ENCODE measurements at places on chromosomes 7 and 10.
A peak's percentile ranks its signal among the peaks of the same experiment; 100 is the strongest.

DNA sequence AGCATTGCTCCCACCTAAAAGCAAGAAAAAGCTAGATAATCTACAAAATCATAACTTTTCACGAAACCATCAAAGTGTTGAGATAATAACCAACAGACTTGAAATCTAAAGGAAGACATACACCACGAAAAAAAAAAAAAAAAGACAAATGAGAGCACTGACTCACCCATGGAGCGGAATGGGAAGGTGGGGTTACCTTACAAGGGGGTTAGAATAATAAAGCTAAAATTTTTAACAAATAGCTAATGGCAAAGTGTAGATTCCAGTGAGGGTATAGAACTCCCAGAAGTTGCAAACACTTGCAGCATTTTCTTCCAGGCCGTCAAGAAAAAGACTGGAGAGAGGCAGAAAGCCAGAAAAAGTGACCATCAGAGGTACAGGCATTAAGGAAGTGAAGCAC, 27.2 kb downstream of the IPMK start:
- no peaks in the 10 kb centered on the region for H3K27me3 ChIP-seq
- H3K4me3 ChIP-seq, result no peak overlapping the region
- no peak for DNase-seq
- H3K4me1 ChIP-seq, result peaks cover 14% of the 10 kb centered on the region
- H3K36me3 ChIP-seq, result peaks cover 32% of the 10 kb centered on the region
- H3K27ac ChIP-seq, result no peak overlapping the region

- H3K27ac ChIP-seq, result no peak overlapping the region
- H3K36me3 ChIP-seq, result no peaks in the 10 kb centered on the region
- H3K4me3 ChIP-seq, result no peak overlapping the region
- no peaks in the 10 kb centered on the region for H3K4me1 ChIP-seq
- no peaks in the 10 kb centered on the region for H3K27me3 ChIP-seq
Measured at GRCh38 chr10:2165771-2166460, 428.6 kb upstream of the ADARB2 start.

- no peak for DNase-seq
- H3K36me3 ChIP-seq, result peaks cover 20% of the 10 kb centered on the region
- H3K27ac ChIP-seq, result no peak overlapping the region
- H3K27me3 ChIP-seq, result no peaks in the 10 kb centered on the region
- H3K4me1 ChIP-seq, result peaks cover 16% of the 10 kb centered on the region
Measured at GRCh38 chr10:74145133-74145532, 5.5 kb downstream of the AP3M1 start.

- H3K27me3 ChIP-seq, result no peaks in the 10 kb centered on the region
- H3K4me1 ChIP-seq, result no peaks in the 10 kb centered on the region
- DNase-seq, result peak; percentile 42
- no peak overlapping the region for H3K27ac ChIP-seq
- no peaks in the 10 kb centered on the region for H3K36me3 ChIP-seq
Measured at GRCh38 chr10:80699602-80700039, 161.9 kb downstream of the SH2D4B start.

GRCh38 chr7:86252406-86252805, 391.3 kb upstream of the GRM3 start:
- H3K4me3 ChIP-seq, result no peak overlapping the region
- no peaks in the 10 kb centered on the region for H3K27me3 ChIP-seq
- H3K4me1 ChIP-seq, result no peaks in the 10 kb centered on the region
- H3K27ac ChIP-seq, result no peak overlapping the region

GRCh38 chr10:100327007-100327717, 2.9 kb downstream of the PKD2L1 start:
- peak overlapping the region; percentile 77 for H3K27ac ChIP-seq
- no peaks in the 10 kb centered on the region for H3K36me3 ChIP-seq
- H3K4me3 ChIP-seq, result peak overlapping the region; percentile 32
- peaks cover 14% of the 10 kb centered on the region for H3K27me3 ChIP-seq

DNA sequence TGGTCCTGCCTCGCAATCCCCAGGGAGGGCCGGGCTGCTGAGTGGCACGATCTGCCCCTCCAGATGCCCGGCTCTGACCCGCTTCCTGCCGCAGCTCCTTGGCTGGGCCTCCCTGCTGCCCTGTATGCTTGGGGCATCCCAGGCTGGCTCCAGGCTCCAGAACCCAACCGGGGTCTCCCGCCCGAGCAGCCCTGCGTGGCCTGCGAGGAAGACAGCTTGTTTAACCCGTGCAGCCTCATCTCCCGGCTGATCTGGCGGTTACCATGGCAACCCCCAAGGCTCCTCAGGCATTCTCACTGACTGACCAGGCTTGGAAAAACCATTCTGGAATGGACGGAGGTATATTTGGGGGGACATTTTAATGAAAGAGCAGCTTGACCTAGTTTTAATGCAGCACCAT, 232.4 kb upstream of the MYO3A start:
- H3K36me3 ChIP-seq, result no peaks in the 10 kb centered on the region
- H3K4me1 ChIP-seq, result no peaks in the 10 kb centered on the region
- DNase-seq, result no peak
- H3K27ac ChIP-seq, result no peak overlapping the region
- no peaks in the 10 kb centered on the region for H3K27me3 ChIP-seq

DNA sequence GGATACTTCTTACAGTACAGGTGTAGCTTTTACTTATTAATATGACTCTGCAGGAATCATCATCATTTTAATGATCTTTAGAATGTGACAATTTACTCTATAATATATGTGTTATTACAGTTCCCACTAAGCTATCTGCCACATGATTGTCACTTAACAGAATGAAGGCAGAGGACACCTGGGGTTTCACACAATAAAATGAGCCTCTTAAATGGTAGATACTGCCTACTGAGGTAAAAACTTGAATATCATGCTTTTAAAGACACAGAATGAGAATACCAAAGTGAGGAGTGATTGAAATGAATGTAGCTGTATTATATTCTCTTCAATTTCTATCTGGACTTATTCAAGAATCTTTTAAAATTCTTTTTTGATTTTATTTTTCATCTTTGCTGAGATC, 1255.3 kb upstream of the LRRN3 start:
- no peaks in the 10 kb centered on the region for H3K36me3 ChIP-seq
- H3K4me3 ChIP-seq, result no peak overlapping the region
- H3K27me3 ChIP-seq, result no peaks in the 10 kb centered on the region
- no peaks in the 10 kb centered on the region for H3K4me1 ChIP-seq
- no peak for DNase-seq

- H3K4me3 ChIP-seq, result no peak overlapping the region
- peaks cover 6% of the 10 kb centered on the region for H3K4me1 ChIP-seq
- DNase-seq, result no peak
- no peak overlapping the region for H3K27ac ChIP-seq
- H3K36me3 ChIP-seq, result no peaks in the 10 kb centered on the region
Measured at GRCh38 chr10:61456095-61456789, 3.1 kb upstream of the TMEM26 start.

DNA sequence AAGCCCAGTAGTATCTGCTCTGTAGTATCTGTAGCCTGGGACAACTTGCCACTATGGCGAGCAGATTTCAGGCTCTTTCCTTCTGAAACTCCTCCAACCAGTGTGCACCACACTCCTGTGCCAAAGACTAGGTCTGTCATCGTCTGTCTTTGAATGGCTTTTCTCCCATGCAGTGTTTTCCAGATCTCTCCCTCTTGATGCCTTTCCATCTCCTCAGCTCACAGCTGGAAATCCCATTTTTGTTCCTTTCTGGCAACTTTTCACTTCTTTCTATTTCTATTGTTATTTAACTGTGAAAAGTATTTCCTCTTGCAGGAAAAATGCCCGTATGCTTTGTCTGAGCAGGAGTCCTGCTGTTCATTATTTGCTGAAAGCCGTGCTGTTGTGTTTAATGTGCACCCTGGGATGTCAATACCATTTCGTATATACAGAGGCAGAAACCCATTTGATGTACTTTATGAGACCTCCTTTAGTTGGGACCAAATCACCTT, 373.7 kb downstream of the PHTF2 start:
- no peaks in the 10 kb centered on the region for H3K36me3 ChIP-seq
- H3K4me3 ChIP-seq, result no peak overlapping the region
- H3K27me3 ChIP-seq, result peaks cover 2% of the 10 kb centered on the region
- no peaks in the 10 kb centered on the region for H3K4me1 ChIP-seq
- no peak overlapping the region for H3K27ac ChIP-seq

DNA sequence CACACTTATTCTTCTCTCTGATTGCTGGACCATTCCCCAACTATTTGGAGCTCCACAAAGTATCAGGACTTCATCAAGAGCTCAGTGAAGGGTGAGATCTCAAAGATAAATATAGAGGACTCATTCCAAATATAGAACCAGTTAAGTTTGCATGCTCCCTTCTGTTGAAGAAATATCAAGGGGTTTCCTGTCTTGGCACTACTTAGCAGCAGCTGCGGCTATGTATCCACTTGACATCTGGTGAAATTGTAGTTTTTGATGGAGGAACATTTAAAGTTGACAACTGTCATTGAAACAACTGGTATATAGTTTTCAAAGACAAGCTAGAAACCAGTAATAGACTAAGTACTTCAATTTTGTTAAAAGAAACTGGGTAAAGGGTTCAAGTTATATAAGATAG, 1.0 kb upstream of the SPAG6 start:
- H3K36me3 ChIP-seq, result peaks cover 5% of the 10 kb centered on the region
- H3K4me3 ChIP-seq, result peak overlapping the region; percentile 71
- H3K27me3 ChIP-seq, result peaks cover 76% of the 10 kb centered on the region
- peaks cover 28% of the 10 kb centered on the region for H3K4me1 ChIP-seq

DNA sequence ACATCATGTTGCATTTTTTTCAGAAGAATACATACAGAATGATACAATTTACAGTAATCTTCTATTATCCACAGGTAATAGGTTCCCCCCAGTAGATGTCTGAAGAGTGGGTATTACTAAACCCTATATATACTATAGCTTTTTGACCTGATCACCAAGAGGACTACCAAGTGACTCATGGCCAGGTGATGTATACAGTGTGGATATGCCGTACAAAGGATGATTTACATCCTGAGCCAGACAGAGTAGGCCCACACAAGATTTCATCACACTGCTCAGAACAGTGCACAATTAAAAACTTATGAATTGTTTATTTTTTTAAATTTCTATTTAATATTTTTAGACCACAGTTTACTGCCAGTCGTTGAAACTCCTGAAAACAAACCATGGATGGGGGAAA, 70.6 kb downstream of the STEAP1B start:
- H3K36me3 ChIP-seq, result no peaks in the 10 kb centered on the region
- peaks cover 4% of the 10 kb centered on the region for H3K27me3 ChIP-seq
- H3K4me3 ChIP-seq, result no peak overlapping the region
- no peak overlapping the region for H3K27ac ChIP-seq
- no peak for DNase-seq
- no peaks in the 10 kb centered on the region for H3K4me1 ChIP-seq

- peaks cover 15% of the 10 kb centered on the region for H3K4me1 ChIP-seq
- no peak for DNase-seq
- no peaks in the 10 kb centered on the region for H3K27me3 ChIP-seq
- H3K36me3 ChIP-seq, result peaks cover 8% of the 10 kb centered on the region
- H3K27ac ChIP-seq, result no peak overlapping the region
- no peak overlapping the region for H3K4me3 ChIP-seq
Measured at GRCh38 chr7:43721193-43721806, 8.0 kb downstream of the COA1 start.

DNA sequence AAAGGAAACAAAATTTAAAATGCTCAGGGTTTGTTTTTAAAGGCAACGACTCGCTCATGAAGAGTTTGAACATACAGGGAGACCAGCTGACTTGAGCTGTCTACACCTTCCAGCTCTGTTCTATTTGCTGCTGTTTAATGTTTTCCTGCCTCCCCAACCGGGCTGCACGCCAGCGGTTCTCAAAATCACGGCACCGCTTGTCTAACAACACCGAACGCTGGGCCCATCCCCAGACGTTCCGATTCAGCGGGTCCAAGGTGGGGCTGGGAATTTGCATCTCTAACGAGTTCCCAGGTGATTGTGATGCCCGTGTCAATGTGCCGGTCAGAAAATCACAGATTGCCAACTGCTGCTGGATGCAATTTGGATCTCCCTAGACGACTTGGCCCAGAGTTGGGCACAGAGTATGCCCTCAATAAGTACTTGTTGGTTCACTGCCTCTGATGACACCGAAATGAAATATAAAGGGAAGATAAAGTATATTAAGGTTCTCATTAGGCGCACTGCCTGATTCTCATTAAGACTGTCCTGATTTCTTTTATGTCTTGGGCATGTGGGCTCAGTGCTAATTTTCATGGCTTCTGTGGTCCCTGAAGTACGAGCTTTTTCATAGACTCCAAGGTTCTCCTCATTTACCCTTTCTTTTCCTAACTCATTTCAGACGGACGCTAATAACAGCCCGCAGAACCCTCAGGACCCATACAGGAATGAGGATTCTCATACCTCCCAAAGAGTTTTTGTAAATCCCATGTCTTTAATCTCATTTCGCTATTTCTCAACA, 28.5 kb downstream of the CELF2 start:
- H3K4me3 ChIP-seq, result no peak overlapping the region
- H3K27me3 ChIP-seq, result peaks cover 34% of the 10 kb centered on the region

DNA sequence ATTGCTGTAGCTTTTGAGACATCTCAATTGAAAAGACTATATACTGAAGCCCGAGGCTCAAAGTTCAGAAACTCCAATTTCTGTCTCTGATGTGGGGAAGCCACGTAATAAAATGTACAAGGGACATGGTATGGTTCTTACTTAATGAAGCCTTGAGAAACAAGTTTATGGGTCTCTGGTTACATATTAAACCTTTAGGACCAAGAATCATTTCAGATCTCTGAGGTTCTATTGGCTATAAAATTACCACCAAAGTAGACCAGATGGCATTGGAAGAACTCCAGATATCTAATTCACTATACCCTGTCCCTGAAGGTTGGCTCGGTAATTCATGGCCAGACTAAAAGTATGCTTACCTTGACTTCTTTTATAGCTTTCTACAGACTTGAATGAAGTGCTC, 23.7 kb downstream of the STAMBPL1 start:
- H3K27me3 ChIP-seq, result no peaks in the 10 kb centered on the region
- peaks cover 72% of the 10 kb centered on the region for H3K36me3 ChIP-seq
- H3K4me1 ChIP-seq, result peaks cover 31% of the 10 kb centered on the region
- H3K4me3 ChIP-seq, result no peak overlapping the region
- DNase-seq, result no peak
- no peak overlapping the region for H3K27ac ChIP-seq

- no peaks in the 10 kb centered on the region for H3K4me1 ChIP-seq
- H3K36me3 ChIP-seq, result no peaks in the 10 kb centered on the region
- no peak for DNase-seq
Measured at GRCh38 chr7:154857728-154858681, 144.9 kb downstream of the PAXIP1 start.

DNA sequence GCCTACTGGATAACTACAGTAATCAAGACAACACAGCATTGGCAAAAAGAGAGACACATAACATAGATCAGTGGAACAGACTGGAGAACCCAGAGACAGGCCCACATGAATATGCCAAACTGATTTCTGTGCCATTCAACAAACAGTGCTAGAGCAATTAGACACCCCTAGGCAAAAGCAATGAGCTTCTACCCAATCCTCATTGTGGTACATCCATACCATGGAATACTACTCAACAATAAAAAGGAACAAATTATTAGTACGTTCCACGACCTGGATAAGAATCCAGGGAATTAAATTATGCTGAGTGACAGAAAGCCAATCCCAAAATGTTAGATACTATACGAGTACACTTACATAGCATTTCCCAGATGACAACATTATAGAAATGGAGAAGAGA, 2.8 kb upstream of the SVIL start:
- peaks cover 22% of the 10 kb centered on the region for H3K4me1 ChIP-seq
- no peak for DNase-seq
- H3K27ac ChIP-seq, result no peak overlapping the region
- H3K4me3 ChIP-seq, result no peak overlapping the region
- peaks cover 3% of the 10 kb centered on the region for H3K36me3 ChIP-seq
- no peaks in the 10 kb centered on the region for H3K27me3 ChIP-seq

- H3K4me1 ChIP-seq, result no peaks in the 10 kb centered on the region
- no peak overlapping the region for H3K27ac ChIP-seq
- no peaks in the 10 kb centered on the region for H3K36me3 ChIP-seq
- H3K4me3 ChIP-seq, result no peak overlapping the region
- peaks cover 9% of the 10 kb centered on the region for H3K27me3 ChIP-seq
Measured at GRCh38 chr7:26900251-26900650, 35.9 kb upstream of the SKAP2 start.

- H3K4me1 ChIP-seq, result peaks cover 22% of the 10 kb centered on the region
- peaks cover 2% of the 10 kb centered on the region for H3K27me3 ChIP-seq
- peak overlapping the region; percentile 47 for H3K27ac ChIP-seq
- H3K4me3 ChIP-seq, result peak overlapping the region; percentile 3
- DNase-seq, result peak; percentile 51
Measured at GRCh38 chr7:43572516-43573049, 10.3 kb upstream of the STK17A start.
